ENCODE measurements at places on chromosomes 3 and 15.

DNA sequence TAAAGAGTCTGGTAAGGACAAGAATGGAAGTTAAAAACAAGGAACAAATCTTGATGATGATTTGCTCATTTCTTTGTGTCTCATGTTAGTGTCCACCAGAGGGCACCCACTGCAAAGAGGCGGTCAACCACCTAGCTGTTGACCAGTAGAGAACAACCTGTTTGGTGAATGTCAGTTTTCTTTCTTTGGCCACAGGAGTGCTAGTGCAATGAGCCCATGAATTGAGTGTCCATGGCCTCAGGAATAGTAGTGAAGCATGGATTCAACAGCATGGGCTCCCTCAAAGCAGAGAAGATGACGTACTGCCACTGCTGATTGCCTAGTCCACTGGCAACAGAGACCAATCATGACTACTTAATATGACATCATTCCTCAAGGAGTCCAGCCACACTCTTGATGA lies 10.7 kb upstream of the CNTN6 start:
- no peak for DNase-seq

- DNase-seq = no peak
Measured at GRCh38 chr3:17717411-17717810, 25.0 kb downstream of the TBC1D5 start.

DNA sequence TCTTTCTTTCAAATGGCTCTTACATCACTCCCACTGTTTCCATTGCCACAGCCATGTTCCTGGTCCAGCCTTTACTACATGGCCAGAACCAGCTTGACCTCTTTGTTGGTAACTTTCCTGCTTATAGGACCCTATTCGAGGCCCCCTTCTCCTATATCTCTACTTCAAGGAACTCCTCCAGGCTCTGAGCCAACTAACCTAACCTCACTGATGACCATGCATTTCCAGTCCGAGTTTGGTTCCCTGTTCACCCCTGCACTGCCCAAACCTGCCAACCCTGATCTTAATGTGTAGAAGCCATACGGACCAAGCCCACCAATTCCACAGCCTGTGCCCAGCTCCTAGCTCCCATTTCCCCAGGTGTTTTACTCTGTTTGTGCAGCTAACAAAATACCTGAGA lies 38.4 kb upstream of the TIPARP start:
- DNase-seq = no peak

GRCh38 chr15:68183616-68184315 lies 21.4 kb downstream of the CALML4 start:
- no peak for DNase-seq

All from upper lobe of right lung (tissue), 1 donor.